SHP77 (cell line): ENCODE measurements at places on chromosomes 4 and X.

DNA sequence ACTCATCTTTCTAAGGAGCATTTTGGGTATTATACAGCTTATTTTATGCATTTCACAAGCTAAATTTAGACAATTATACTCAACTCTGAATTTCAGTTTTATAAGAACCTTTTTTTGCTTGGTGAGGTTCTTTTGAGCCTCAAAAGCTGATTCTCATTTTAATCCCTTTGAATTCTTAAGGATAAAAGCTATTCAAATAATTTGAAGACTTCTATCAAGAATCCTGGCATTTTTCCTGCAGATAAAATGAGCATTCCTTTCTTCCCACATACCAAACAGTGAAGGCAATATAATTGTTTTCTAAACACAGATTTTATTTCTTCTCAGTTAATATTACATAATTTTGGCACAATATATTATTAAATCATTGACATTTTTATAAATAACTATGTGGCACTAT, 118.4 kb upstream of the GPM6A start:
- no peak for DNase-seq

DNA sequence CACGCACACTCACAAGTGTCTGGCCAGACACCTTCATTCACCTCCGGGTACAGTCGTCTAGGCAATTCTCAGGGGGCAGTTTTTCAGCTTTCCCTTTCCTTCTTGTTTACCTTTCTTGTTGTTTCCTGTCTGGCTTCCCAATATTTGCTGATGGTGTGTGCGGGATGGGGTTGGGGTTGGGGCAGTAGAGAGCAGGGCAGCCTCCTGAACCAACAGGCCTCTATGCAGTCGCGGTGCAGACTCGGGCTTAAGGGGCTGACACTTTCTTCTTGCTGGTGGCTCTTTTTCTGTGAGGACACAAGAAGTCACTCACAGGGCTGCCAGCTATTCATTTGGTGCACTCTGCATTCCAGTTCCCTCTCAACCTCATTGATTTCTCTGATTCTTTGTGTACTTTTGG, 56.4 kb downstream of the NBDY start:
- DNase-seq = no peak

- no peak for DNase-seq
These were observed 178.3 kb downstream of the RASL11B start for GRCh38 chr4:53040459-53040815.

GRCh38 chr4:72313121-72313520, 255.9 kb downstream of the ADAMTS3 start:
- DNase-seq = no peak

GRCh38 chrX:113980953-113981352, 602.9 kb upstream of the HTR2C start:
- DNase-seq = no peak

DNA sequence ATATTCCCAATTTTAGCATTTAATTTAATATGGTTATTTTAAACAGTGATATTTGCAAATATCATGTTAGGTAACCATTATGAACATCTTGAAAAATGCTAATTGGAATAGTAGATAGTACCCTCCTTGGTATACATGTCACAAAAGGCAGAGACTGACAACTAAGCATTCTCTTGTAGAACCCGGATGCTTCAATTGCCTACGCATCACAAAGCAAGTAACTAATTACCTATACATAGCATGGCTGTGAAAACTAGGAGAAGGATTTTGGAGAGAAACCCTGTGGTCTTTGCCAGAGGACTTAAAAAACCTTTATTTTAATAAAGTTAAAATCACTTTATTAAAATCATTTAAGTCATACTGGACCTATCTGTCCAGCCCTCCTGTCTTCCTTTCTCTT, 764.1 kb upstream of the TENM3 start:
- DNase-seq = no peak

DNA sequence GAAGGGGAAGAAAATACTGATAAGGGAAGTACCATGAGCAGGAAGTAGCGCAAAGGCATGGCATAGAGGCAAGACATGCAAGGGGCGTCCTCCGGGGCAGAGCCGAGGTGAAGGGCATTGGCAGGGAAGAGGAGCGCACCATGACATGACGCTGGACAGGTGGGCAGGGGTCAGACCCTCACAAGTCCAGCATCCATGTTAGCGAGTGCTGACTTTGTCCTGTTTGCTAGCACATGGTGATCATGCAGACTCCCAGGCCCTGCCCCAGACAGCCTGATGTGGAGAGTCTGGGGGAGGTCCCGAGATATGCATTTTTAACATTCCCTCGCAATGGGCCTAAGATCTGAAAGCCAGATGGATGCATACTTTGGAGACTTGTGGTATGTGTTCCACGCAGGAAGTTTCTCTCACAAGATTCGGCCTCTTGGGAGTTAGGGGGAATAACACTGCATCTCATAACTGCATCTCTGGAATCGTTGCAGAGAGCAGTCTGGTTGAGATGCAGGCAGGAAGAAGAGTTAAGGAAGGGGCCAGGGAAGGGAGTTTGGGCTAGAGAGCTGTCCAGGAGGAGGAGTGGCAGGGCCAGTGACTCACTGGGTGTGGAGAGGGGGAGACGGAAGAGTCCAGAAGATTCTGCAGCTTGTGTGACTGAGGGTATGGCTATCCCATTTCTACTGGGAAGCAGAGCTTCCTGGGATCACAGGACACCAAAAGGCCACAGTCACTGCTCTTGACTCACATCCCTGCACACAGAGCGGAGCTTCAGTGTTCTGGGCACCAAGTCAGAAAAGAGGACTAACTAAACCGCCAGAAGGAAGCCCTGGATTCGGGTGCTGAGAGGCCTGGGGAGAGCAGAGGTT, 59.7 kb downstream of the FAM184B start:
- no peak for DNase-seq

GRCh38 chr4:23929248-23929647, 39.4 kb upstream of the PPARGC1A start:
- no peak for DNase-seq

- no peak for DNase-seq
These were observed 71.8 kb downstream of the C4orf33 start for GRCh38 chr4:129167640-129168260.

- no peak for DNase-seq
These were observed 23.0 kb upstream of the UGT2B4 start for GRCh38 chr4:69518538-69519198.

- no peak for DNase-seq
These were observed 9.8 kb downstream of the EREG start for GRCh38 chr4:74374561-74375327.

DNA sequence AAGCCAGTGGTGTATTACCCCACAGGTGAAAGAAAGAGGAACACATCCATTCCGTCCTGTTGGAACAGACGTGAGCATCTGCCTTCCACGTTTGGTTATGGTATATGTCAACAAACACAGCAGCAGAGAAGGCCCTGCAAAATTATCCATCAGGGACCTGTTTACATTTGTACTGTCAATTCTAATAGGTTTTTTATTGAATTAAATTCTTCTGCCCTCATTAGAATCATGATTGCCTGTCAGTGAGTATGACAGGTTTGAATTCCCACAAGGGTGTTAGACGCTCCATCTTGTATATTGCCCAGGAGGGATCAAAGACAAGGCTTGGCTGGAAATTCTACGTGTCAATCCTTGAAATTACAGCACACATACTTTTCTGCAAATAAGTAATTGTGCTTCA, 339.9 kb upstream of the NOCT start:
- DNase-seq = no peak

- DNase-seq = no peak
These were observed 192.0 kb upstream of the ETNPPL start for GRCh38 chr4:108954880-108955279.

GRCh38 chr4:26402458-26402857, 81.6 kb downstream of the RBPJ start:
- no peak for DNase-seq
